ENCODE measurements at places on chromosomes 5 and 9. TPM values are rescaled to one million over a fixed set of nuclear protein-coding genes. Genes with fewer than 3 reads are reported as not detected.

CDKN2A gene
- 19.5 TPM for total RNA-seq

FRRS1L gene
- not detected for total RNA-seq

AOPEP gene
- total RNA-seq = 91.2 TPM

IDNK gene
- total RNA-seq = 3.8 TPM

ELOVL7 gene
- 11.5 TPM for total RNA-seq

ZNF608 gene
- total RNA-seq = 1.4 TPM

CDC25C gene
- total RNA-seq = 0.34 TPM

NKD2 gene
- 1.3 TPM for total RNA-seq

ELAVL2 gene
- 0.57 TPM for total RNA-seq

ACSL6 gene
- total RNA-seq = 0.14 TPM

PAX5 gene
- total RNA-seq = not detected

PLAC8L1 gene
- not detected for total RNA-seq

SLC6A18 gene
- total RNA-seq = not detected

C5orf58 gene
- total RNA-seq = not detected

SERF1A gene
- 2.3 TPM for total RNA-seq

IGFBPL1 gene
- not detected for total RNA-seq

NTNG2 gene
- not detected for total RNA-seq

DOLPP1 gene
- total RNA-seq = 16.4 TPM

PLPPR1 gene
- total RNA-seq = not detected

FSTL4 gene
- 0.34 TPM for total RNA-seq

TENT4A gene
- total RNA-seq = 8.5 TPM

EFNA5 gene
- total RNA-seq = 18.7 TPM

CCDC171 gene
- total RNA-seq = 2.3 TPM

CLPTM1L gene
- total RNA-seq = 390 TPM

SNCAIP gene
- 0.07 TPM for total RNA-seq

GABRA1 gene
- total RNA-seq = not detected

REEP2 gene
- 0.34 TPM for total RNA-seq

HNRNPAB gene
- 64.9 TPM for total RNA-seq

TLX3 gene
- not detected for total RNA-seq

PCDHB14 gene
- 1.7 TPM for total RNA-seq

PCDHGA4 gene
- total RNA-seq = 1.8 TPM

SYK gene
- total RNA-seq = 28.4 TPM

All from nasal cavity respiratory epithelium epithelial cell of viscerocranial mucosa (primary cell).